Uterus (tissue), 4 donors: ENCODE measurements at places on chromosomes 7 and 10.

- DNase-seq = no peak
Observed at GRCh38 chr10:26555719-26556368, 117.7 kb downstream of the APBB1IP start.

GRCh38 chr7:125195156-125195555 is 265.5 kb upstream of the POT1 start:
- DNase-seq = no peak

DNA sequence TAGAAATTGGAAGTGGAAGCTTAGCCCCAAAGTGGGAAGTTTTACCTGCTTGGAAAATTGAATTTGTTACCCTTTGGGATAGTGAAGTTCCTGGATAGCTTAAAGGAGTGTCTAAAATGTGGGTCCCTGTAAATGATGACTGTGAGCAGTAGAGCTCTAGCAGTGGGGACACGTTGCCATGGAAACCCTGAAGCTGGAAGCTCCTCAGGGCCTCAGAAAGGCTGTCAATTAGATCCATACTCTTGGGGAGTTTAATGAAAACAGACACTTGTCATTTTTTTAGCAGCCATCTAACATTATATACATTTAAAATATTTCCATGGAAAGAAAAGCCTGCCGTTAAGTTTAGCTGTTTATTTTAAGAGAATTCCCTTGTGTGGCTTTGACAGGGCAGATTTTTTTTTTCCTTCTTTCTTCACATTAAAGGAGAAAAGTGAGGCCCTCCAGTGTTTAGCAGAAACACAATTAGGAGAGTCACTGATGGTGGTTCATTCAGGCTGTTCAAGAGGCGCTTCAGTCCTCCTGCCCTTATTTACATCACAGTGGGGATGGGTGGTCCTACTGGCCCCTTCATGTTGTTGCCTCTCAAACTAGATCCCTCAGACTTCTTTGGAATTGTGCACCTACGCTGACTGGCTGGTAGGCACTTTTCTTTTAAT is 518.4 kb downstream of the CCSER2 start:
- no peak for DNase-seq

DNA sequence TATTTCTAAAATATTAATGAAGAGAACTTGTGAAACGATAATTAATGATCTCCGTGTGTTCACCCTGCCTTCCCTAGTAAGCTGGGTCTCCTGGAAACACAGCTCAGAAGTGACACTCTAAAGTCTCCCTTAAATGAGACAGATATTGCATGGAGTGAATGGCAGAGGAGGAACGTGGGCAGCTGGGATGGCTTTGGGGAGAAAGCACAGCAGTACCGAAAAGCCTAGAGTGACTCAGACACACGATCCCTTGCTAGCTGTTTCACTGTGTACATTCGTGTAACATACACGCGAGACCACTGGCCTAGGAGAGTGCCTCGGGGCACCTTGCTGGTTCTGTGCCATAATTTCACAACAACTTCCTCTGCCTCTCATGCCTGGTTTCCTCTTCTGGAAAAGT is 199.9 kb upstream of the TCERG1L start:
- DNase-seq = no peak

GRCh38 chr10:34407324-34407805 is 407.7 kb downstream of the PARD3 start:
- no peak for DNase-seq
